ENCODE measurements at places on chromosomes 4 and X.

- no peak for DNase-seq
Observed at GRCh38 chr4:54289316-54289715, 60.2 kb downstream of the PDGFRA start.

DNA sequence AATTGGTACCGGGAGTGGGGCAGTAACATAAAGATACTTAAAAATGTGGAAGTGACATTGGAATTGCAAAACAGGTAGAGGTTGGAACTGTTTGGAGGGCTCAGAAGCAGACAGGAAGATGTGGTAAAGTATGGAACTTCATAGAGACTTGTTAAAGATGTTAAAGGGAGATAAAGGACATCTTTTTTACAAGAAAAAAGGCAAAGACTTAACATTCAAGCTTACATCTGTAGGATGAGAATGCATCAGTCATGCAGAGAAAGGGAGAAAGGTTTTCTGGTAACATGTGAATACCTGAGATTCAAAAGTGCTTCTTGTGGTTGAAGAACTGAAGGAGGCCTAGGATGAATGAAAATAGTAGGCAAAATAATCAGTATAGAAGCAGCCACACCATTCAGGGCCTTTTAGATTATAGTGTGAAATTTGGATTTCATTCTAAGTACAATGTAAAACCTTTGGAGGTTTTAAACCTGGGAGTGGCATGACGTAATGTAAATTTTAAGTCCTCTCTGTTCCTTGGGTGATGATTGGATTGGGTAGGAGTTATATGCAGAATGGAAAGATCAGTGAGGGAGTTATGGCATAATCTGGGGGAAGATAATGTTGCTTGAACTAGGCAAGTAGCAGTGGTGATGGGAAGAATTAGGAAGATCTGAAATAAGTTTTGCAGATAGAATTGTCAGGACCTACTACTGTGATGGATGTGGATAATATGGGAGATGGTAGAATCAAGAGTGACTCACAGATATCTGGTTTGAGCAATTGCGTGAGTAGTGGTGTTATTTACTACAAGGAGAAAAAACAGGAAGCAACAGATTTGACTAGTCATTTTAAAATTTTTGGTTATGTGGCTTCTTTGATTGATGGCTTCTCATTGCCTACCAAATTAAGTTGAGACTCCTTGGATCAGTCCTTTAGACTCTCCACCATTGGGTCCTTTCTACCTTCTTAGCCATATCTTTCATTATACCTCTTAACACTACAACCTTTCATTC, 138.7 kb downstream of the VSIG4 start:
- no peak for DNase-seq

DNA sequence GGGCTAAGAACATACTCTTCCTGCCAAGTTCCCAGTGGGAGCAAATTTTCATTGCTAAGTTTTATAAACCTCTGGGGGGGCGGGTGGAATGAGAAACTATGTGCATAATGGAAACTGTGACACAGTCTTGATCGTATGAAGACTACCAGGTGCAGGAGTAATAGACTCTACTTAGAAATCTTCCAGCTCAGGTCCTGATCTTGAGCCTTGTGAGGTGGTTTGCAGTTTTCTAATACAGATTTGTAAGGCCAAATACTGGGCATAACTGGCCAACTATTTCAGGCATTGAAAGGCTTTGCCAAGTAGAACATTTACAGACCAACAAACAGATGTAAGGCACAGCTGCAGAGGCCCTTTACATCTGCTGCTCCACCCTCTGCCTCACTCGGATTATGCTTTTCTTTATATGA, 89.7 kb upstream of the CBR4 start:
- DNase-seq = no peak

GRCh38 chrX:45771114-45771513, 570.4 kb upstream of the DIPK2B start:
- DNase-seq = no peak

GRCh38 chrX:106927700-106928099, 7.5 kb downstream of the CLDN2 start:
- no peak for DNase-seq

DNA sequence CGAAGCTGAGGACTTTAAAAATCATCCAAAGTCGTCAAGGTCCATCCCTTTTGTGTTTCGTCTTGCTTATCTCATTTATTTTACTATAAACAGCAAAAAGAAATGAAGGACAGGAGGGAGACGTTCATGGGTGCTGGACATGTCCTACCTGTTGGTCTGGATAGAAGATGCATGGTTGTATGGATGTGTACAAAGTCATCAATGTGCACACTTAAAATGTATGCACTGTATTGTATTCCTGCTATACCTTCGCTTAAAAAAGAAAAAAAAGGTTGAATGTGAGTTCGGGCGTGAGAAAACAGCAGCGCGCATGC, 313 bp upstream of the BLOC1S4 start:
- no peak for DNase-seq

DNA sequence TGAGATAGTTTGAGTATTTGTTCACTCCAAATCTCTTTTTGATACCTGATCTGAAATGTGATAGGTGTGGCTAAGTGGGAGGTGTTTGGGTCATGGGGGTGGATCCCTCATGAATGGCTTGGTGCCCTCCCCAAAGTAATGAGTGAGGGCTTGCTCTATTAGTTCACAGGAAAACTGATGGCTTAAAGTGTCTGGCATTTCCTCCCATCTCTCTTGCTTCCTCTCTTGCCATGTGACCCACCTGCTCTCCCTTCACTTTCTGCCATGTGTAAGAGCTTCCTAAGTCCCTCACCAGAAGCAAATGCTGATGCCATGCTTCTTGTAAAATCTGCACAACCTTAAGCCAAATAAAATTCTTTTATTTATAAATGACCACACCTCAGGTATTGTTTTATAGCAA, 61.1 kb downstream of the MAD2L1 start:
- no peak for DNase-seq

DNA sequence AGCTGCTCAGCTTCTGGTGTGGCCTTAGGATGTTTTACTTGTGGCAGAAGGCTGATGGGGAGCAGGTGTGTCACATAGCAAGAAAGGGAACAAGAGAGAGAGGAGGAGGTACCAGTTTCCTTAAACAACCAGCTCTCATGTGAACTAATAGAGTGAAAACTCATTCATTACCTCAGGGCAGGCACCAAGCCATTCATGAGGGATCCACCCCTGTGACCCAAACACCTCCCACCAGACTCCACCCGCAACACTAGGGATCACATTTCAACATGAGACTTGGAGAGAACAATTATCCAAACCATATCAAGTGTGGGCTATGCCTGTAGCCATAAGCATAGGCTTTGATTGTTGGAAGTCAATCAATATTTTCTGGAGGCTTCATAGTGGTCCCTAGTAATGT, 56.0 kb downstream of the GSX2 start:
- DNase-seq = no peak

- DNase-seq = no peak
Observed at GRCh38 chrX:6134255-6134654, 94.4 kb downstream of the NLGN4X start.

Data from NCI-H1930 (cell line).